ENCODE measurements at places on chromosomes 12 and 14.

DNA sequence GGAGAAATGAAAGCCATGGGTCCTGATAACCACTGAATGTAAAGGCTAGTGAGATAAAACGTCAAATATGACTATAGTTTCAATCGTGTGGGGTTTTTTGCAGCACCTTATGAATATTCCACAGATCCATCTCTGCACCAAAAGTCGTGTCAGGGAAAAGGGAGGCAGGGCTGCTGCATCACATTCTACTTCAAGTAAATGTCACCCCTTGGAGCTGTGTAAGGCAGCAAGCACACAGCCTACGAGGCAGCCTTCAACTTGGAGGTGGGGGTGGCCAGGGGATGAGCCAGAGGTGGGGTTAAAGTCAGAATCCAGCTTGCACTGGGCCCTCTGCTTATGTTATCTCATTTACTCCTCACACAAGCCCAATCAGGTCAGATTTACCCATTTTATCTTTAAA is 90.4 kb downstream of the ARMH4 start:
- DNase-seq, result no peak

DNA sequence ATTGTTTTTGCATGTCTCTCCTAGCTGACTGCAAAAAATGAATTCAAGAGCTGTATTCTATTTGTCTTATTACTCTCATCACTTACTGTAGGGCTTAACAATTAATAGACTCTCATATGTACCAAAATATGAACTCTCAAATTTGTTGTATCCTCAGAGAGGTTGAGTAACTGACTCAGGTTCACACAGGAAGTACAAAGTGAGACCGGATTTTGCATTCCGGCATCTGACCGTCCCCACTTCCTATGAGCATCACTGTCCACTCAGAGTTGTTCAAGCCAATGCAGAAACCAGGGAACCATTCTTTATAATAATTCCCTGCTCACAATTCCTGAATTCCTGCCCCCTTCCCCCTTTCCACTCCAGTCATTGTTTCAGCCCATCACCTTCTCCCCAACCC is 113.3 kb upstream of the AMIGO2 start:
- DNase-seq, result no peak

DNA sequence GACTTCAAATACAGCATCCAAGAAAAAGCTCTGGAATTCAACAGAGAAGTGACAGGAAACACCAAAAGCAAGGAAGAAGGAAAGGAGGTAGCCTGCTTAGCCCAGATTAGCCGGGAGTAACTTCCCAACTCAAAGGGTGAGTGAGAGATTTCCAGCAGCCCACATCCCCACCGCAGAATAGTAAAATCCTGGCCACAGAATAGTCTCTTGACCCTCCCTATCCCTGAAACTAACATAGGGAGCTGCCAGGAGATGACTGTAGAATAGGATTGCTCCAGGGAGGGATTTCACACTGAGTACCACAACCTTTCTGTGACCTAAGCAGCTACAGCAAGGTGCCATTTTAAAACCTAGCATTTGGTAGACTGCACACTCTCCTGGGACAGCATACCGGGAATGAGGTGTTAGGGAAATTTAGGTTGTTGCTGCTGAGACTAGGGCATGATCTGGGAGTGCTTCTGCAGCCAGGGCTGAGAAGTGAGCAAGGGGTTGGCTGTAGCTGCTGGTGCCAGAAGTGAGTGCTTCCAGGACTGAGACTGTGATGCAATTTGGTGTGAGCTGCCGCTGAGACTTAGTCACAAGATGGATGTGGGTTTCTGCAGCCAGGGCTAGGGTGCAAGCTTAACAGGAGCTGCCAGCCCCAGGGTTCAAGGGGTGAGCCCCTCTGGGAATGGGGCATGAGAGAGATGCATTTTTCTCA is 66.0 kb downstream of the TMTC3 start:
- no peak for DNase-seq

DNA sequence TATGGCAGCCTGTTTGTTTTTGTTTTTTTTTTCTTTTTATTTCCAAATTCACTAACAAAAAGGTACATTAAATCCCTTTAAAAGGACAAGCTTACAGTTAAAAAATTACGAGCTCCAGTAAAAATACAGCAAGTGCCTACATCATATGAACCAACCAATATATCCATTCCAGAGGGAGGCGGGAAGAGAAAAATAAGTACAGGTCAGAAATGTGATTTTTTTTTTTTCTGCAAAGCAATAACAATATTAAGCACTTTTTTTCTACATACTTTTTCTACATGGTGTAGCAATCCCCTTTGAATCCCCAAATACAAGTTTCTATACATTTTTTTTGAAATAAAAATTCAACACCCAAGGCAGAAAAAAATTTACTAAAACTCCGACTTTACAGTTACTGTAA is 100.6 kb downstream of the BCL11B start:
- DNase-seq, result no peak

GRCh38 chr14:23380197-23380914 is 3.5 kb downstream of the CMTM5 start:
- no peak for DNase-seq

- peak; percentile 84 for DNase-seq
These were observed 50.1 kb downstream of the CCDC88C start for GRCh38 chr14:91367173-91368171.

GRCh38 chr12:21429994-21430393 is 7.5 kb upstream of the PYROXD1 start:
- no peak for DNase-seq

- DNase-seq, result no peak
These were observed 43.8 kb upstream of the BMP4 start for GRCh38 chr14:54000341-54000811.

- DNase-seq, result no peak
These were observed 73.0 kb downstream of the ALG10B start for GRCh38 chr12:38389614-38390013.

DNA sequence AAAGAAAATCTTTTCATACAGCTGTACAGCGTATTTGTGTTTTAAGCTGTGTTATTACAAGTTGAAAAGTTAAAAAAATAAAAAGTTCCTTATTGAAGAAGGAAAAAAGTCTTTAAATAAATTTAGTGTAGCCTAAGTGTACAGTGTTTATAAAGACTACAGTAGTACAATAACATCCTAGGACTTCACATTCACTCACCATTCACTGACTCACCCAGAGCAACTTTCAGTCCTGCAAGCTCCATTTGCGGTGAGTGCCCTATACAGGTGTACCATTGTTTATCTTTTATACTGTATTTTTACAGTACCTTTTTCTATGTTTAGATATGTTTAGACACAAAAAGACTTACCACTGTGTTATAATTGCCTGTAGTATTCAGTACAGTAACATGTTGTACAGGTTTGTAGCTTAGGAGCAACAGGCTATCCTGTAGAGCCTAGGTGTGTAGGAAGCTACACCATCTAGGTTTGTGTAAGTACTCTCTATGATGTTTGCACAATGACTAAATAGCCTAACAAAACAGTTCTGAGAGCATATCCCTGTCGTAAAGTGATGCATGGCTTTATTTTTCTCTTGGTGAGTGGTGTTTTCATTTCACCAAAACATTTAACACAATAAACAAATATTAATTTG is 275.2 kb downstream of the DACT1 start:
- no peak for DNase-seq

GRCh38 chr12:121530600-121531355 is 50.0 kb downstream of the KDM2B start:
- peak; percentile 64 for DNase-seq

DNA sequence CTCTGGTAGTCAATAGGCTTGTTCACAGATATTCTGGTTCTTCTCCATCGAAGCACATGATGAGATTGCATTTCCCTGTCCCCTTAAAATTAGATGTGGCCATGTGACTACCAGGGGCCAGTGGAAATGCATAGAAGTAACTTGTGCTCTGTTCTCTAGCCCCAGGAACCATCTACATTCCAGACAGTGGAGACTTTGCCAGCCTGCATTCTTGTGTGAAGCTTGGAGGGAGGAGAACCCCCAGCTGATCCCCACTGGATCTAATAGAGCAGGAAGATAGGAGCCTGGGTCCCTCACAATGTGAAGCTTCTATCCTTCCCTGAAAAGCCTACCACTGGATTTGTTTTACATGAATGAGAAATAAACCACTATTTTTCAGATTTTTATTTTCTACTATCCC is 130.1 kb downstream of the KITLG start:
- no peak for DNase-seq

GRCh38 chr12:59597385-59597781 is 1.6 kb downstream of the SLC16A7 start:
- peak; percentile 26 for DNase-seq

DNA sequence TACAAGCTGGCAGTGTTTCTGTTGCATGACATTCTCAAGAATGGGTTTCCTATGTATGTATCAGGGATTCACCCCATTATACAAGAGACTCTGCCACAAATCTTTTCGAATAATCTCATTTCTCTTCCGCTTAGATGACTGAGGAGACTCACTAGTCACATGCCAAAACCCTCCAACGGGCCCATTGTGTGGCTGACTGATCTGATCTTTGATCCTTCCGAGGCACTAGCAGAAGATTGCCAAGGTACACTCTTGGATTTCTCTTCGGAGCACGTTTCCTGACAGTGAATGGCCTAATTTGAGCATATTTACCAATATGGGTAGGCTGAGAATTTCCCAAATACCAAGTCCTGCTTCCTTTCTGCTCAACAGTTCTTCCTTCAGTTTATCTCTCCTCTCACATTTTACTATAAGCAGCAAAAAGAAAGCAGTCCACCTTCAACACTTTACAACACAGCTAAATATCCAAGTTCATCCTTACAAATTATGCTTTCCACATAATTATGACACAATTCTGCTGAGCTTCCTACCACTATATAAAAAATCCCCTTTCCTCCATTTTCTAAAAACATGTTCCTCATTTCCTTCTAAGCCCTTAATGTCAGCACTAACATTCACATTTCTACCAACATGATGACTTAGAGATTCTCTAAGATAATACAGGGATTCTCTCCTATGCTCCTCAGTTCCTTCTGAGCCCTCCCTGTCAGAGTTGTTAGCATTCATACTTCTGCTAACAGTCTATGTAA is 11.0 kb downstream of the PRPH start:
- no peak for DNase-seq

DNA sequence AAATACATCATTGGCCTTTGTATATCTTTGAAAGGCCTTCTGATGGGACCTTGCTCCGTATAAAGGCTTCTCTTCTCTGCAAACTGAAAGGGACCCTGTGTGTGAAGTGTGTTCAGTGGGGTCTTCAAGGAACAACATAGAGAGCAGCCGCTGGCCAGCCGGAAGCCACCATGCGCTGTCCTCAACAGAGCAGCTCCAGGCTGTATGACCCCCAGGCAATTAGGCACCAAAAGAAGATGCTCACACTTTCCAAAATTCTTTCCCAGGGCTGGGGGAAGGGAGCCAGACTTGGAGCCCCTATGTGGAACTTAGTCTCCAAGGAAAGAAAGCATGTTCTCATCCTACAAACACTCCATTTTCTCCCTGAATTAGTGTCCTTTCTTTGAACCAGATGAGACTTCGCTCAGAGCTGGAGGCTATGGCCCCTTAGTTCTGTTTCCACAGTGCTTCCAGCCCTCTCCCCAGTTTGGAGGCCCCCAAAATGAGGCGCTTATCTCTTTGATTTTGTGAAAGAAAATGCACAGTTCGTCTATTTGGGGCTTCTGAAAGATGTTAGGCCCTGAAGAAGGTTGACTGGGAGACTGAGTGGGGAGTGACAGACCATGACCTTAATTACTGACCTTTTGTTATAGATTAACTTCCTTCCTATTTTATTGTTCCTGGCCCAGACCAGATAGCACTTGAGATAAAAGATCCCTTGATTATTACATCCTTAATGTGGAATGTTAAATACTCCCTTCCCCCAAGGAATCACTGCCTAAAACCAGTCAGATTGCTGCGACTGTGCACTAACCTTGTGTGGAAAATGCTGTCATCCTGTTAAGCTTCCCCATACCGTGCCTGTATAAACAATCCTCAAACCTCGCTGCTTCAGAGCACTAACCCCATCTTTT is 128.3 kb upstream of the FGD4 start:
- DNase-seq, result no peak

DNA sequence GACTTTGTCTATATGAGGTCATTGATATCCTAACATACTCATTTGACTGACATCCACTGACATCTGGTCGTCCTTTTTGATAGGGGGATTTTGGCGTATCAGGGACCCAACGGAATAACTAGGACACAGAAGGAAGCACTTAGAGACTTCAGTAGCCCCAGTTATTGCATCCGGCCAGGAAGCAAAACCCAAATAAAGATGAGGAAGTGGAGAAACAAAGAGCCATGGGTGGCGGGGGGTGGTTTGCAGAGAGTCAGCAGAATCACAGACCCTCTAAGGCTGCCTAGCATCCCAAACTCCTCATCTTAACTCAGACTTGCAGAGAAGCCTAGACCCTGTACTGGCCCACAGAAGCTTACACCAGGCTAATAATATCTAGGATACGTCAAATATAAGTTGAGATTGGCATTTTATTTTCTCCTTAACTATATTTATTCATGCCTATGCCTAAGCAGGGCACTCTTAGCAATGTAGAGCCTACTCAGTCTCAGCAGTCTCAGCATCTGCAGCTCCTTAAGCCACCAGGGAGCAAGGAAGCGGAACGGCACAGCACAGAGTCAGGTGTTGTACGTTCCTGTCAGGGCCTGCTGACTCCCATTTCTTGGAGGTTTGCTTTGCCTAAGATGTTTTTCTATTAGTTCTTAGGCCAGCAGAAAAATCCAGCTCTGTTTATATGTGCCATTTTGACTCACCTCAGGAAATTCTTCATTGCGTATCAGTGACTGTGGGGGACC is 45.1 kb downstream of the KCNA1 start:
- DNase-seq, result no peak

DNA sequence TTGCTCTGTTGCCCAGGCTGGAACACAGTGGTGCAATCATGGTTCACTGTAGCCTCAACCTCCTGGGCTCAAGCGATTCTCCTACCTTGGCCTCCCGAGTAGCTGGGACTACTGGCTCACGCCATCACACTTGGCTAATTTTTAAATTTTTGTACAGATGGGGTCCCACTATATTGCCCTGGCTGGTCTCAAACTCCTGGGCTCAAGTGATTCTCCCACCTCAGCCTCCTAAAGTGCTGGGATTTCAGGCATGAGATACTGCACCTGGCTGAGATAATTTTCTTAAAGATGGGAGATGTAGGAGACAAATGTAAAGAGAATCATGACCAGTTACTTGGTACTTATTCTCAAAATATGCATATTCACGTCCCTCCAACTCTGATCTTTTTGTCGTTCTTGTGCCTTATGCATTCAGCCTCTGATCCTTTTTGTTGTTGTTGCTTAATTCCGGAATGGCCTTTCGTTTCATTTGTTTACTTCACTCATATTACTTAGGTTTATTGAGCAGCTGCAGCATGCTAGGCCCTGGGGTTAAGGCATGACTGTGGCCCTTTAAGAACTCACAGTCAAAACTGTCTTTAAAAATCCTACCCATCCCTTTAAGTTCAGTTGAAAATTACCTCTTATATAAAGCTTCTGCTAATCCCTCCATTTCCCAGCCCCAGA is 8.9 kb downstream of the RBMS2 start:
- DNase-seq, result no peak

DNA sequence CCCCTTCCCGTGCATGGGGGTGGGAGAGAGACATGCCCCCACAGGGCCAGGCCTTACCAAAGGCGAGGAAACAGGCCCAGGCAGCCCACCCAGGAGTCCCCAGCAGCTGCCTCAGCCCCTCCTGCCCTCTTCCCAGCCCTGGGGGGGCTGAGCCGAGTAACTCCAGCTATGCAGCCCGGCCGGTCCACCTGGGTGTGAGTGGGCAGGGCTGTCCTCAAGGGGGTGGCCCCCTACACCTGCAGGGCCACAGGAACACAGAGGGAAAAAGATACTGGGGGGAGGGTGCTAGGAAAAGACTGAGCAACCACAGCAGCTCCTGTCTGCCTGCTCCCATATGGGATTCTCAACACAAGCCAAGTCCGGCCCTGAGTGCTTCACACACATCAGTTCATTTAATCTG is 7.6 kb downstream of the FIGNL2 start:
- no peak for DNase-seq
